ENCODE measurements at places on chromosomes 1 and 21. TPM values are rescaled to one million over a fixed set of nuclear protein-coding genes. Genes with fewer than 3 reads are reported as not detected.

DNA sequence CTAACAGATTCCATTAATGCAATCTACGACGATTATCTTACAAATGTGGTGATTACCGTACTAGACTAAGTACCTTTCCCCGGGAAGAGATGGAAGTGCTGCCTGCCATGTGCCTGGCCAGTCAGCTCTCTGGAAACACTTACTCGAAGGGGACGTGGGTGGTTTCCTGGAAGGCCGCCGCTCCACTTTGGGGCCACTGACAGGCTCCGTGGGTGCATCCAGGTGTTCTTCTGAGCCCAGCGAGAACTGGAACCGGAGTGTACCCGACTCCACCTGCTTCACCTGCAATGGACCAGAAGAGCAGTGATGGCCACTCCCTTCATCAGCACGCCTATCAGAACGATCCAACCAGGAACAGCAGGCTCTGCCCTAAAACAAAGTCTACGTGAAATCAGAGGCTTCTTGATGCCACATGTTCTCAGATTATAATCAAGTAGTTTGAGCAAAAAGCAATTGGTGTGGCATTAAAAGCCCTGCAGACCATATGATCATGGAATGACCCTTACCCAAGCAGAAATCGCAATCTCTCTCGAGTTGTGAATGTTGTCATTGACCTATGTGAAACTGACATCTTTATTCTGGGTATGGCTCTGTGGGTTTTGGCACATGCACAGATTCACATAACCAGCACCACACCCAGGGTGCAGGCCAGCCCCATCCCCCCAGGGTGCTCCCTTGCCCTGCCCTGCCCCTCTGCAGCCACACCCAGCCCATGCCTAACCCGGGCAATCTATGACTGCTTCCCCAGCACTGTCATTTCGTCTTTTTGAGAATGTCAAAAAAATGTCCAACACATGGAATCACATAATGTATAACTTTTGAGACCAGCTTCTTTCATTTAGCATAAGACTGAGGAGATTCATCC lies 64.5 kb downstream of the NPHP4 start:
- H3K36me3 ChIP-seq: peaks cover 4% of the 10 kb centered on the region
- no peak overlapping the region for H3K4me3 ChIP-seq
- no peak overlapping the region for H3K27ac ChIP-seq
- H3K4me1 ChIP-seq: no peaks in the 10 kb centered on the region
- DNase-seq: no peak
- no peaks in the 10 kb centered on the region for H3K27me3 ChIP-seq

DNA sequence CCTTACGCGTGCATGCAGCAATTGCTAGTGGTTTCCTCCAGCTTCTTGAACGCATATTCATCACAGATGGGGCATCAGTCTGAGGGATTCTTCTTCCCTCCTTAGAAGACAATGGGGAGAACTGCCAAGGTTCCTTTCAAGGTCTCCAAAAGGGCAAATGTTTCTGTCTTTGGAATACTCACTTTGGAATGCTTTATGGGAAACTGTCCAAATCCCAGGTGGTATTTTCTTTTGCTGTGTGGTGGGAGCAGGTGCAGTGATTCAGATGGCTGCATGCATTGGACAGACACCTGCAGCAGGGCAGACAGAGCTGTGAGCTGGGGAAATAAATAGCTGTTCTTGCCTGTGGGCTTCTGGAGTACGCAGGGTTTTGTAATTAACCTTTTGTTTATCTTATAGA lies 40.5 kb downstream of the URB2 start:
- no peaks in the 10 kb centered on the region for H3K27me3 ChIP-seq
- H3K4me3 ChIP-seq: no peak overlapping the region
- H3K27ac ChIP-seq: no peak overlapping the region
- no peaks in the 10 kb centered on the region for H3K36me3 ChIP-seq

DNA sequence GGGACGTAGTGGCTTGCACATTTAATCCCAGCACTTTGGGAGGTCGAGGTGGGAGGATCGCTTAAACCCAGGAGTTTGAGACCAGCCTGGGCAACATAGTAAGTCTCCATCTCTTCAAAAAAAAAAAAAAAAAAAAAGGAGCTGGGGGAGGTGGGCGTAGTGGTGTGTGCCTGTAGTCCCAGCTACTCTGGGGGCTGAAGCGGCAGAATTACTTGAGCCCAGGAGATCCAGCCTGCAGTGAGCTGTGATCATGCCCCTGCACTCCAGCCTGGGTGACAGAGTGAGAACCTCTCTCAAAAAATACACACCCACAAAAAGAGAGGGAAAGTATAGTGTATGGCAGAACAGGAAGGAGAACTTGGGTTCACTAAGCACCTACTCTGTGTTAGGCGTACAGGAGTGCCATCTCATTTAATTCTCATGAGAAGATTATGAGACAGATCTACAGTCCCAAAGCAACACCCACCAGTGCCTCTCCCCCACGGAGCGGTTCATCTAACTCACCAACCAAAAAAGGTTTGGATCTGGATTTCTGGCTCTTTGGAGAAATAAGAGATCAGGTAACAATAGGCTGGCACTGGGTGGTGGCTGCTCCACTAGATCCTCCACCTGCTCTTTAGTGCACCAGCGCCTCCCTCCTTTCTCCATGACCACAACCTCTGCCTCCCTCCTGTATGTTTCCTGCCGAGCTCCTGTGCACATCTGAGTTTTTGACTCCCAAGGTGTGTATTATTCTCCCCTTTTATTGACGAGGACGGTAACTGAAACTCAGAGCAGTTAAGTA lies 1.4 kb upstream of the TRAF5 start:
- peaks cover 9% of the 10 kb centered on the region for H3K4me1 ChIP-seq
- DNase-seq: no peak
- no peak overlapping the region for H3K4me3 ChIP-seq
- H3K36me3 ChIP-seq: no peaks in the 10 kb centered on the region
- no peak overlapping the region for H3K27ac ChIP-seq

Gene CRNN
- total RNA-seq: not detected

- peak; percentile 90 for DNase-seq
- H3K27ac ChIP-seq: peak overlapping the region; percentile 57
- H3K4me1 ChIP-seq: peaks cover 15% of the 10 kb centered on the region
These were observed 605.8 kb upstream of the ADAMTS5 start for GRCh38 chr21:27572696-27573095.

GRCh38 chr1:159973350-159973940 lies 19.4 kb upstream of the SLAMF9 start:
- no peak overlapping the region for H3K4me3 ChIP-seq
- H3K36me3 ChIP-seq: no peaks in the 10 kb centered on the region

GRCh38 chr21:19322360-19322759 lies 918.8 kb upstream of the TMPRSS15 start:
- H3K4me1 ChIP-seq: no peaks in the 10 kb centered on the region
- no peak overlapping the region for H3K27ac ChIP-seq
- H3K4me3 ChIP-seq: no peak overlapping the region
- H3K27me3 ChIP-seq: no peaks in the 10 kb centered on the region

- no peaks in the 10 kb centered on the region for H3K4me1 ChIP-seq
- no peaks in the 10 kb centered on the region for H3K27me3 ChIP-seq
- no peak overlapping the region for H3K4me3 ChIP-seq
- no peaks in the 10 kb centered on the region for H3K36me3 ChIP-seq
- no peak for DNase-seq
These were observed 47.4 kb upstream of the ACTRT2 start for GRCh38 chr1:2973601-2974593.

DNA sequence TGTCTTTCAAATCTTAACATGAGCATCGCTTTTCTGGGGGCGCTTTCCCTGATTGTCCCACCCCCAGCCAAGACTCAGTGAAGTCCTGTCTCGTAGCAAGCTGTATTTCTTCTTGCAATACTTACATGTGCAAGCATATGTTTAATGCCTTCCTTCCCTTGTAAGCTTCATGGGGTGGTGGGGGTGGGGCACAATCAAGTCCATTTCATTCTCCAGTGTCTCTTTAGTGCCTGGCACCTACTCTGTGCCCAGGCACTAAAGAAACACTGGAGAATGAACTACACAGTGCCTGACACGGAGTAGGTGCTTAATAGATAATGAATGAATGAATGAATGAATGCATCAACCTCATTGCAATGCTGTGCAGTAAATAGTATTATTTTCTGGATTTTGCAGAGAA lies 143.1 kb downstream of the PLPP3 start:
- no peaks in the 10 kb centered on the region for H3K27me3 ChIP-seq
- no peak overlapping the region for H3K27ac ChIP-seq
- DNase-seq: no peak
- peaks cover 6% of the 10 kb centered on the region for H3K4me1 ChIP-seq
- no peak overlapping the region for H3K4me3 ChIP-seq

DNA sequence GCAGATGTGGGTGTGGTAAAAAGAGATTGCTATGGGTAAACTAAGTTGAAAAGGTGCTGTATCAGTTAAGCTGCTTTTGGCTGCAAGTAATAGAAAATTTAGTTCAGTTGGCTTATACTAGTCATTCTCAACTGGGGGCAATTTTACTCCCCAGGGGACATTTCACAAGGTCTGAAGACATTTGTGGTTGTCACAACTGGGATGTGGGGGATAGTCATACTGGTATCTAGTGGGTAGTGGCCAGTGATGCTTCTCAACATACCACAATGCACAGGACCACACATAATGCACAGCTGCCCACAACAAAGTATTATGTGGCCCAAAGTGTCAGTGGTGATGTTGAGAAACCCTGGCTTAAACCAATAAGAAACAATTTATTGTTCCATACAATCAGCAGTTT lies 31.4 kb downstream of the SERTAD4 start:
- H3K36me3 ChIP-seq: no peaks in the 10 kb centered on the region
- DNase-seq: no peak
- H3K4me3 ChIP-seq: no peak overlapping the region
- peaks cover 7% of the 10 kb centered on the region for H3K27me3 ChIP-seq
- peaks cover 3% of the 10 kb centered on the region for H3K4me1 ChIP-seq
- no peak overlapping the region for H3K27ac ChIP-seq

- no peaks in the 10 kb centered on the region for H3K36me3 ChIP-seq
- H3K27ac ChIP-seq: no peak overlapping the region
- H3K4me1 ChIP-seq: no peaks in the 10 kb centered on the region
- DNase-seq: no peak
- H3K4me3 ChIP-seq: no peak overlapping the region
These were observed 62.9 kb downstream of the TRABD2B start for GRCh38 chr1:47934243-47934805.

DNA sequence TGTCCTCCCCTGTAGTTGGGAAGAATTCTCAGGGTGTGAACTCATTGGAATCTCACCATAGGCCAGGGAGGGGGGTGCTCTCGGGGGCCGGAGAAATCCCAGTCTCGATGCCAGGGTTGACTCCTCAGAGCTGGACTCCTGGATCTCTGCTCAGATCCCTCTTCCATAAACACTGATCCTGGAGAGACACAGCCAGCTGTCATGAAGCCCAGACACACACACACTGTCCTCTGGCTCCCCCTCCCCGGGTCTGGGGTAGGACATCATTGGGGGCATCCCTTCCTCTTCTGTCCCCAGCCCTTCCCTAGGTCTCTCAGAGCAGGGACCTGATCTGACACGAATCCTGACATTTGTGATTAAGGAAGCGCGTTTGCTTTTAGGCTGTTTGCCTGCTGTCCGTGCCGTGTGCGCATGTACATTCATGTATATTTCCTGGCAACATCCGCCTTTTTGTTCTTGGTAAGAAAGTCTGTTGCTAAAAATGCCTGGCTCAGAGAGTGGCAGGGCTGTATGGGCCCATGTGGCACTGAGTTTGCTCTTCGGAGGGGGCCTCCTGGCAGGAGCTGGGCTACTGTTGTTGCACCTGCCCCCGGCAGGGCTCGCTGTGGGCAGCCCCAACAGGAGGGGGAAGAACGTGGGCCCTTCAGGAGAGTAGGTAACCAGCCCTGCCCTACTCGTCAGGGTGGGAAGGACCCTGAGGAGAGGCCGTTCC lies 45.4 kb upstream of the SELENON start:
- no peaks in the 10 kb centered on the region for H3K4me1 ChIP-seq
- no peak overlapping the region for H3K27ac ChIP-seq
- no peak overlapping the region for H3K4me3 ChIP-seq
- DNase-seq: no peak
- H3K36me3 ChIP-seq: peaks cover 32% of the 10 kb centered on the region

All from IMR-90 (cell line).